Hematopoietic multipotent progenitor cell (in vitro differentiated cells): ENCODE measurements at places on chromosomes 13 and 19.

DNA sequence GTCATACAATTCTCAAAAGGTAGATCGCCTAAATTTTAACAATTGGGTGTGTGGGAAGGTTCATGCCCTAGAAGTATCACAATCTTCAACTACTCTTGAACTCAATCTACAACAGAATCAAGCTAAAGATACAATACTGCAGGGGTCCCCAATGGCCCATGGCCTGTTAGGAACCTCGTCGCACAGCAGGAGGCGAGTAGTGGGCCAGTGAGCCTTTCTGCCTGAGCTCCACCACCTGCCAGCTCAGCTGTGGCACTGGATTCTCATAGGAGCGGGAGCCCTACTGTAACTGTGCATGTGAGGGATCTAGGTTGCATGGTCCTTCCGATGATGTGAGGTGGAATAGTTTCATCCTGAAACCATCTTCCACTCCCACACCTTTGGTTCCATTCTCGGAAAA is 230.6 kb downstream of the KLF12 start:
- no peak for DNase-seq

GRCh38 chr19:55225415-55225958 is 3.1 kb downstream of the TMEM86B start:
- no peak for DNase-seq

- DNase-seq, result no peak
Observed at GRCh38 chr19:29040951-29041350, 172.0 kb downstream of the UQCRFS1 start.

DNA sequence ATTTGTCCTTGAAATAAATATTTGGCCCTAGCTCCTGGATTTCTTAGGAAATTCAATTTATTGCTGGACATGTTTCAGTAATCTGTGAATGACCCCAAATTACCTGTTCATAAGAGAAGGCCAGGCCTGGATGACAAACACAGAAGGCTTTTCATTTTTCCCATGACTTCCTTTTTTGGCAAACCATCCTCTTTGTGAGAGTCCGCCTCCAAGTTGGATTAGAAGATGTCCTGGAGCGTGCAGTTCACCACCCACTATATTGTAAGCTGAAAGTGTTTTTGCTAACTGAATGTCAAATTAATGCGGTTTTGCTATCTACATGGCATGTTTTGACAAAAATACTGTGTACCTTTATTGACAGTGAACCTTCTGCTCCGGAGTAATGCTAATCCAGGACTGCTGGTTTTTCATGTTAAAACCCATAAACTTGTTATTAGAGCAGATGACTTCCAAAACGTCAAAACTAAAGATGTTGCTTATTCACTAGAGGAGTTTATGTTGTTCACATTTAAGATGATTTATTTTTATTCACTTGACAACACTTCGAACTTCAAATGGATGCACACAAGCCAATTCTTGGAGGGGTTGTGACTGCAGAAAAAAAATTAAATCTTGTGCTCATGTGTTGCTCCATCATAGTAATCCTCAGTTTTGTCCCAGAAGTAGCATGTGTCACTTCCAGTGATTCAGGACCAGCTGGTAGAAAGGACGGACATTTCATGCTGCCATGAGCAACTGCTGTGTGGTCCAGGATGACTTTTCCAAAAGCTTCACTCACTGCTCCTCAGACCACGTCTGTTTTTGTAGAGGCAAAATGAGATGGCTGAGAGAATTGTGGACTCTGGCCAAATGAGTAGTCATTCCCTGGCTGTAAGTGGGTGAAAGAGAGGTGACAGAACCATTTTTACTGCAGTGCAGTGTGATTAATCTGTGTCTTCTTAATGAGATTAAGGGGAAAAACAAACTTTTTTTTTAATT is 71.0 kb downstream of the ITGBL1 start:
- DNase-seq, result no peak

- DNase-seq, result no peak
Observed at GRCh38 chr19:50943074-50943828, 9.6 kb downstream of the KLK5 start.

- no peak for DNase-seq
Observed at GRCh38 chr13:26523007-26523406, 34.5 kb upstream of the WASF3 start.

GRCh38 chr19:18989316-18989715 is 44.0 kb downstream of the SUGP2 start:
- no peak for DNase-seq

GRCh38 chr13:87089391-87089790 is 581.8 kb upstream of the SLITRK5 start:
- no peak for DNase-seq

GRCh38 chr13:19289180-19289579 is 107.6 kb upstream of the TUBA3C start:
- DNase-seq, result no peak

DNA sequence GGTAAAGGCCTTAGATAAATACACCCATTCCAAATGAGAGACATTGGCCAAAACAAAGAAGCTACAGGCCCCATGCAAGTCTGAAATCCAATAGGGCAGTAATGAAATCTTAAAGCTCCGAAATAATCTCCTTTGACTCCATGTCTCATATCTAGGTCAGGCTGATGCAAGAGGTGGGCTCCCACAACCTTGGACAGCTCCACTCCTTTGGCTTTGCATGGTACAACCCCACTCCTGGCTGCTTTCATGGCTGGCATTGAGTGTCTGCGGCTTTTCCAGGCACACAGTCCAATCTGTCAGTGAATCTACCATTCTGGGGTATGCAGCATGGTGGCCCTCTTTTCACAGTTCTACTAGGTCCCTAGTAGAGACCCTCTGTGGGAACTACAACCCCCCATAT is 762.5 kb downstream of the LIG4 start:
- no peak for DNase-seq

- DNase-seq, result no peak
Observed at GRCh38 chr13:99463646-99464397, 37.5 kb upstream of the TM9SF2 start.

GRCh38 chr19:18906605-18907519 is 10.9 kb upstream of the CERS1 start:
- DNase-seq, result no peak

DNA sequence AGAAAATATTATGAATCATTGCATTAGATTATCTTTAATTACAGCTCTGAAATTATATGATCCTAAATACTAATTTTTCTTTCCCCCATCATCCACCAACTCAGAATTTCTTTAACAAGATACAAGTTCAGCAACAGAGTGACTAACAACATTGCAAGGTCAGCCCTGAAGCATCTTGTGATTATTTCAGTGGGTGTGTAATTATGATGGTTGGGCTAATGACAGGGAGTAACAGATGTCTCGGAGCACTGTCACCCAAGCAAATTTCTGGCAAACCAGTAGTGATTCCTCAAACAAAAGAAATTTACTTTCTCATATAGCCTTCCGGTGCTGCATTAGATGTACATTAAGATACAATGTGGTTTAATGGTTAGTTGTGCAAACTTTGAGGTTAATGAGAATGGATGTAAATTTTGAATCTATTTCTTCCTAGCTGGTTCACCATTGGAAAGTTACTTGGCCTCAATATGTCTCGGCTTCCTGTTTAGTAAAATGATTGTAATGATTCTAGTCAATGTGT is 238.9 kb downstream of the ITGBL1 start:
- no peak for DNase-seq

- DNase-seq, result no peak
Observed at GRCh38 chr19:43438291-43439031, 23.8 kb downstream of the TEX101 start.

GRCh38 chr13:22027566-22027965 is 356.7 kb downstream of the FGF9 start:
- DNase-seq, result no peak

DNA sequence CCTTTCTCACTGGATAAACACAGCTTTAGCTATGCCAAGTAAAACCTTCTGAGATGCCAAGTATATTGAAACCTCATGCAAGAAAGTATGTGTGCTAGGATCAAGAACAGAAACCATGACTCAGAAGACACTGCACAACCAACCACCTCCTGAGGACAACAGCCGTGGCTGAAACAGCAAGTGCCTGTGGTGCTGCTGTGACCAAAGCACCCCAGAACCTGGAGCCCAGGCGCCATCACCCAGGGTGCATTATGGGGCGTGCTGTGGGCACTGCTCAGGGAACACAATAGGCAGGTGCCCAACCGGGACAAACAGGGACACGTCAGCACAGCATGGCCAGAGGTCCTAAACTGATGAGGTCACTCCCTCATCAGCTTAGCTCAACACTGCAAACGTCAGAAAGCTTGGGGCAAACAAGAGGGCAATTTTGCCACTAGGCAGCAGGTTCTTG is 101.3 kb upstream of the SLC15A1 start:
- peak; percentile 13 for DNase-seq

- no peak for DNase-seq
Observed at GRCh38 chr13:102977471-102977870, 88.7 kb downstream of the SLC10A2 start.

- no peak for DNase-seq
Observed at GRCh38 chr13:72293206-72293605, 426.2 kb upstream of the DACH1 start.

- no peak for DNase-seq
Observed at GRCh38 chr13:50910485-50910805, 854 bp downstream of the RNASEH2B start.

DNA sequence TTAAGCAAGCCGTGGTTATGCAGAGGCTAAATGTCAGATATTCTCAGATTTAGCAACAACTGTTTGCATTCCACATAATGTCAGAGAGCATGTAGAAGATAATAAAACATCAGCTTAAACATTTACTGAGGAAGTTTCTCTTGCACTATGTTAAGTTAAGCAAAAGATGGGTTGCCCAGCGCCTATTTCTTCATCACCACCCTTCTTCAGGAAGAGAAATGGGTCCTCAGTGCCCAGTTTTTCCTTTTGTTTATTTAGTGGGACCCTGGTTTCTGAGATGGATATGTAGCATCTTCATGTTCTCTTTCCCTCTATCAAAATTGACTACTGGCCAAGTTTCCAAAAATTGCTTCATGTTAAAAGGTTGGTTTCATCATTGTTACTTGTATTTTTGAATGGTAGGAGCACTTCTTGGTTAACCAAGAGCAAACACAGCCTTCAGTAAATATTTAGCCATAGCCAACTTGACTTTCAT is 356.8 kb downstream of the RFC3 start:
- no peak for DNase-seq

DNA sequence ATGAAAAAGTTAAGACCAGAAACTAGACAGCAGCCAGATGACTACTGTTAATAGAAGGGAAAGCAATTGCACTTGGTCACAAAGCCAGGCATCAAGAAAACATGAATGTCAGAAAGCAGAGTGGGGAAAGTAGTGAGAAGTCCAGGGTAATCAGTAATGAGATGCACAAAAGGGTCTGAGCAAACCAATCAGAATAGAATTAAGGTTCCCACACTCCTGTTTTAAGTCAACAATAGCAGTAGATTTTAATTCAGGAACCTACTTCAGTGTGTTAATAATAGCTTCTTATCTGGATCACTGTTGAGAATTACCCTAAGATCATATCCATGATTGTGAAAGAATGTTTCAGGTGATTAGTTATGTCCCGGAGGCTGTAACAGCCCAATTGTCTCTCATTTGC is 72.6 kb upstream of the KLF5 start:
- no peak for DNase-seq

DNA sequence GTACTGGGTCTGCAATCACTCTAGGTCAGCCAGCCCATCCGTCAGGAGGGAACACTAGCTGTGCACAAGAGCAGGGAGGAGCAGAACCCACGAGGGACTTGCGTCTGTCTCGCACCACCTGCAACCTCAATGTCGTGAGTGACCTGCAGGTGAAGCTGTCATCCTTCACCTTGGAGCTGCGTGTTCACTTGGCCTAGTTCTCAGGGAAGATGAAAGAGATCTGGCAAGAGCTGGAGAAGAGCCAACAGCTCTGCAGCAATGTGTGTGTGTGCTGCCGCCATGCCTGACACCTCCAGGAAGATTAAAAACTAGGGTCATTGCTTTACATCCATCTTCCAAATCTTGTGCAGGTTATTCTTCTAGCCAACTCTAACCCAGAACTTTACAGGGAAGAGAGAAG is 117.6 kb upstream of the MRI1 start:
- DNase-seq, result no peak

DNA sequence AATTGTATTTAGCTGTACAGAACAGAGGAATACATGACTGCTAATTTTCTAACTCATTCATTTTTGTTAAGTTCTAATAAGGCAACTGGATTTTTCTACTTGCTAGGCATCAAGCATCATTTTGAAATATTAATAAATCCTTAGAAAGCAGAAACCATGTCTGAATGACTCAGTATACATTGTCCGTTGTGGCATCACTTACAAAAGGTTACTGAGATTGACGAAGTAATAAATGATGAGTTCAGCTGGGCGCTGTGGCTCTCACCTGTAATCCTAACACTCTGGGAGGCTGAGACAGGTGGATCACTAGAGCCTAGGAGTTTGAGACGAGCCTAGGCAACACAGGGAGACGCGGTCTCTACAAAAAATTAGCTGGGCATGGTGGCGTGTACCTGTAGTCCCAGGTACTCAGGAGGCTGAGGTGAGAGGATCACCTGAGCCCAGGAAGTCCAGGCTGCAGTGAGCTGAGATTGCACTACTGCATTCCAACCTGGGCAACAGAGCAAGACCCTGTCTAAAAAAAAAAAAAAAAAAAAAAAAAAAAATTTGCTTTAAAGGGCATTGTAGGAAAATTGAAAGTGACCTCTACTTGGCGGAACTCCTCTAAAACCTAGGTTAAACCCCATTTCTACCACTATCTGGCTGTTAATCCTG is 36.6 kb downstream of the LHFPL6 start:
- no peak for DNase-seq

- no peak for DNase-seq
Observed at GRCh38 chr19:10020851-10021250, 7.6 kb downstream of the RDH8 start.

- DNase-seq, result no peak
Observed at GRCh38 chr19:14700711-14701375, 11.0 kb downstream of the ZNF333 start.

DNA sequence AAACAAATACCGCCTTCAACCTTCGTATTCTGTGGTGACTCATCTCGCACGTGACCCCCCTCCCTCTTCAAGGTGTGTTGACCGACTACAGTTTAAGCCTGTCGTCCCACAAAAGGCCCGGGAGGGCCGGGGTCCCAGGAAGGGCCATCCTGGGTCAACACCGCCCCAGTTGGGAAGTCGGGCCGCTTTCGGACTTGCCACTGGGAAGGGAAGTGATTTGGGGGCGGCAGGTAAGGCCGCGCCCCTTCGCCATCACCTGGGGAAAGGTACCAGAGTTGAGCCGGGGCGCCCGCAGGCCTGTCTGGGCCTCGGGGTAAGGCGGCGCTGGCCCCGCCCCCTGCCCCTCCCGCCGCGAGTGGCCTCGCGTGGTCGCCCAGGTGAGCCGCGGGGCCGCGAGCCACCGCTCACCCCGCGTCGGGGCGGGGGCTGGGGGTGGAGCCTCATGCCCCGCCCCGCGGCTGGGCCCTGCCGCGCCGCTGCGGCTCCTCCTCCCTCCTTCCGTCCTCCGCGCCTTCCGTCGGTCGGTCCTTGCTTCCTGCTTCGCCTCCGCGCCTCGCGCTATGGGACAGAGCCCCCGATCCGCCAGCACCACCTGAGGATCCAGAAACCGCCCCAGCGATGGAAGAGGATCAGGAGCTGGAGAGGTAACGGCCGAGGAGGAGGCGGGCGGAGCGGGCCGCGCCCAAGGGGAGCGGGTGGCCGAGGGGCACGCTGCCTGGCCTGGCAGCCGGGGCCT is at the start of gene POLR1D:
Gene POLR1D (plus strand): TSS at position 527 of the 736 bp plus-strand sequence. CDS start 92 bp downstream, at position 619.
- peak; percentile 88 for DNase-seq
